ENCODE measurements at places on chromosomes 12 and 14. TPM values are rescaled to one million over a fixed set of nuclear protein-coding genes. Genes with fewer than 3 reads are reported as not detected.
A peak's percentile ranks its signal among the peaks of the same experiment; 100 is the strongest.

Gene INSM2
- total RNA-seq = 0.11 TPM

Gene SIRT4
- 2.3 TPM for total RNA-seq

Gene CCDC198
- 2.0 TPM for total RNA-seq

Gene FGF6
- 0.74 TPM for total RNA-seq

Gene BDKRB1
- 3.0 TPM for total RNA-seq

Gene TAS2R20
- 23.7 TPM for total RNA-seq

Gene ANKRD33
- total RNA-seq = not detected

Gene GARIN6
- total RNA-seq = not detected

Gene CLMN
- 11.1 TPM for total RNA-seq

Gene CHMP4A
- 22.5 TPM for total RNA-seq

Gene RIMKLB
- total RNA-seq = 99.1 TPM

Gene CKAP4
- 93.3 TPM for total RNA-seq

Gene LLPH
- total RNA-seq = 9.7 TPM

Gene RND1
- total RNA-seq = 0.53 TPM

Gene AKAP5
- total RNA-seq = 5.6 TPM

- no peak for DNase-seq
Measured at GRCh38 chr12:52216100-52216499, 16.9 kb upstream of the KRT7 start.

DNA sequence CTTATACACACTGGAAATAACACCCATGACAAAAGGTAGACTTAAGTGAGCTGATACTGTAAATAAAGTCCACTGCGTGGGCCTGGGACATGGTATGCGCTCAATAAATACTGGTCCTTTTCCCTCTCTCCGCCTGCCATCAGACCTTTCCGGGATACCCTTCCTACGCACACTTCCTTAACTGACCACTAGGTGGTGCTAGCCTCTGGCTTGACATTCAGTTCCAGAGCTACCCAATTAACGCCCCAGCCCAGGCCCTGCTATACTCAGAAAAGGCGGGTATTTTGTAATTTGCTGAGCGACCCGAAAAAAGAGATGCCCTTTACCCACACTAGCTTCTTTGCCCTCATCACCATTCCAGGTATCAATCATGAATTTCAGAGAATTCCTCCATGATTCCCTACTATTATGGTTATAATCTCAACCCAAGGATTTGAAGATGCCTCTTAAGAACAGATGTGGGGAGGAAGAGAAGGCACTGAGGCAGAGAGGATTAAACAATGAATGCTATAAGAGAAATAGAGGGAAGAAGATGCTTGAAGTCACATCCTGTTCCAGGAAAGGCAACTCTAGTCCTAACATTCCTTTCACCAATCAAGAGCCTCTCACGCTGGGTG, 3.9 kb upstream of the LRP1 start:
- no peak for DNase-seq

DNA sequence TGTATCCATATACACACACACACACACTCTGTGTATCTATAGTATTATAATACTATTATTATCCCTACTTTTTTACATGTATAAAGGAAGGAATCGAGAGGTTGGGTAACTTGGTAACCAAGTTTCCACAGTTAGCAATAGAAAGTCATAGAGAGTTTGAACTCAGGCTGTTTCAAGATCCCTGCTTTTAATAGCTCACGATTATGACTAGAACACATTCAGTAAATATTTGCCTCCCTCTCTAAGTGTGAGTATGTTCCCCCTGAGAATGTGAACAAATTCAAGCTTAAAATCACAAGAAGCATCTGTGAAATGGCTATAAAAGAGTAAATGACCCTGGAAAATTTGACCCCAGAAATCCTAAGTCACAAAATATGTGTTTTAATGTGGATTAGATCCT, 11.0 kb upstream of the REP15 start:
- DNase-seq = no peak

- no peak for DNase-seq
Measured at GRCh38 chr12:108846290-108846701, 11.1 kb downstream of the SSH1 start.

DNA sequence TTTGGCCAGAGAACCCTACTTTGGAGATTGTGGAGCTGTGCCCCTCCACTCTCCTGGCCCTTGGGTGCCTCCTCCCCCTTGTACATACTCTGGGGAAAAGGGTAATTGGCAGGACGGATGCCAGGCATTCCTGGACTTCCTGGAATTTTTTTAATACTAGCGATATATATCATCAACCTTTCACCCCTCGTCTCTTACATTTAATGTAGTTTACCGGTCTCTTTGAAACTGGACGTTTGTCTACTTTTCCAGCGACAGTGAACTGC, 767 bp upstream of the CRY1 start:
- no peak for DNase-seq

DNA sequence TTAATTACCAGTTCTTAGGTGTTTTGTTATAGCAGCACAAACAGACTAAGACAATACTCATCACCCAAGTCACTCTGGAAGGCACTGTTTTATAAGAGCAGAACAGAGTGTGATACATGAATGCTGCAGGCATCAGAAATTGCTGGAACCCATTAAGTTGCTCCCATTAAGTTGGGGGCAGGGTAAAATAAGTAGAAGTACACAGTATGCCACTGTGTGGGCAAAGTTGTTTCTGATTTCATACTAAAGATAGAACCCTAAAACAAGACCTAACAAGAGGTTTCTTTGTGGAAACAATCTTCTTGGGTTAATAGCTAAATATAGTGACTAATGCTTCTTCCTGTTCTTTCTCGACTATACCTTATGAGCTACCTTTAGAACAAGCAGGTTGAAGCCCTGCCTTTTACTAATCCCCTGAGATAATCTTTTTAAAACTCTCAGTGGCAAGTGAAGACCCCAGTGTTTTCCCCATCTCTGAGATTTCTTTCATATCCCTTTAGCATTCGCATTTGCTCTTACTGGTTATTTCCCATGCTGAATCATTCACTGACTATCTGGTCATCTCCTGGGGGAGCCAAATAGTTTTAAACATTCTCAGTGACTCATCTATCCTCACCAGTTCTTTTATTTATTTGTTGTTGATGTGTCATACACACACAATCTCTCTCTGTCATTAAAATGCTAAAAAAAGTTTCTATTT, 52.3 kb downstream of the SOCS2 start:
- peak; percentile 47 for DNase-seq

DNA sequence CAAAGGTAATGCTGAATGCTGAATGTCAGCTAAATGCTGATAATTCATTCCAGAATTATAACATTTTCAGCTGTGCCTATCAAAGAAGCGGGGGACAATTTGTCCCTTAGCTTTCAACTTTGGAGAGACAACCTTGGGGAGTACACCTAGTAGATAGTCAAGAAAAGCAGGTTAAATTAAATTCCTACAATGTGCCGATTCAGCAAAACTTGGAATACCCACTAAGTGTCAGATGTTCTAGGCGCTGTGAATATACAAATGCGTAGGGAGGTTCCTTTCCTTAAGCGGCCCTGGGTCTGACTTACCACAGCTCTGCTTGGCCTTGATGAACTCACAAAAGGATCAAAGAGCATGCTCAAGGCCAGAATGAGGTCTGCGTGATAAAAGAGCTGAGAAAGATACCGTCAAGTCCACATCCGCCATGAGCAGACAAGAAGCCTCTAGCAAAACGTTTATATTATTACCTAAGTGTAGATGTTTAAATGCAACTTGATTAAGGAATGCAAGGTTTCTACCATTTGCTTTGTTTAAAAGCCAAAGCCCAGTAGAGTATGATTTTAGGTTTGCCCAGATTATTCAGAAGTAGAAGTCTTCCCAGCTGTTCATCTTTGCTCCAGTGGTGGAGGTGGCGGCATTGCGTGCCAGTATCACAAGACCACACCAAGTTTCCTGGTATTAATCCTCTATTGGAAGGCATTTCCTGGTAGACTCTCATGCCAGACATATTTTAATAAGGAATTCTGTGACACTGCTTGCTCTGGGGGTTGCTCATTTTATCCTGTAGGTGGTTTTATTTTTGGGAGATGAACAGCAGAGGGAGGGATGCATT, 368.6 kb downstream of the DPF3 start:
- no peak for DNase-seq

DNA sequence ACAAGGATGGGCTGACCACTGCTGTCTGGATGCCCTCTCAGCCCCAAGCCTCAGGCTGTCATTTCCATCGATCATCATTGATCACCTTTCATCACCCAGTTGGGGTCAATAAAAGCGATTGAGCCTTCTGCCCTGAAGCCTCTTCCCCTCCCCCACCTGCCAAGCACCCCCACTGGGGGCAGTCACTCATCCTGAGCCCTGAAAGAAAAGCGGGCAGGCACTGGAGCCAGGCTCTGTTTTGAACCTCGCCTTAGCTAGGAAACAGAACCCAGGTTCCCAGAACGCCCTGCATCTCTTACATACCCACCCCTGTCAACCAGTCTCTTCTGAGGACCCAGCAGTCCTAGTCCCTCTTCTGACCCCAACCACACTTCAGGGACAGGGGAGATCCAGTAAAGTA, 5.8 kb downstream of the SMUG1 start:
- no peak for DNase-seq

GRCh38 chr14:59997449-59997848, 77.5 kb downstream of the LRRC9 start:
- no peak for DNase-seq

GRCh38 chr12:123388951-123389559, 5.1 kb downstream of the KMT5A start:
- DNase-seq = no peak

GRCh38 chr14:61530896-61531295, 164.4 kb upstream of the HIF1A start:
- DNase-seq = no peak

GRCh38 chr14:57833323-57833722, 32.6 kb downstream of the SLC35F4 start:
- DNase-seq = no peak

- no peak for DNase-seq
Measured at GRCh38 chr14:58792416-58792815, 154.7 kb downstream of the DACT1 start.

DNA sequence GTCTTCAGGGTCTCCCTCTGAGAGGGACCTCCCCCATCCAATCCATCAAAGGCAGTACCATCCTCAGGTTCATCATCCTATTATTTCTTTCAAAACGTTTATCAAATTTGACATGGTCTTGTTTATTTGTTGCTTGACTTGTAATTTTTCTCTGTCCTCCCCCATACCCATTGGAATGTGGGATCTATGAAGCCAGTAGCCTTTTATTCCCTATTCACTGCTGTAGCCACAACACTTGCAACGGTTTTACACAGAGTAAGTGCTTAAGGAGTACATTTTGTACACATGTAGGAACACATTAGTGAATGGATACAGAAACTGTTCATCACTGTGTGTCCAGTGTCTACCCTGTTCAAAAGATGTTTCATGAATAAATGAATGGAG, 41.5 kb downstream of the IGF1 start:
- DNase-seq = no peak

DNA sequence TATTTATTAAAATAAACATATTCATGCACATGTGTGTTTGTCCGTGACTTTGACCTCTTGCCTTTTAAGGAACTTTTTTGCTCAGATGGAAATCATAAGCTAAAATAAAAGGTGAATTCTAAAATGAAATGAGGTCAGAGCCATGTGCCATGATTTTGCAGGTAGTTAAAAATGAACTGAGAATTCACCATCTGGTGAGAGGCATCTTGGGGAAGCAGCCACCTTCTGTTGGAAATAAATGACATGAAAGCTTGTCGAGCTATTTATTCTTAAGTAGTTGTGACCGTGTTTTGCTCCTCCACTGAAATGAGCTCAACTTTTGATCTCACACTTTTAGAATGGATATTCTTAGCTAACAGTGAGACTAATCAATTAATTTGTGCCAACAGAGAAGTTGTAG, 56.8 kb upstream of the CNOT2 start:
- no peak for DNase-seq

DNA sequence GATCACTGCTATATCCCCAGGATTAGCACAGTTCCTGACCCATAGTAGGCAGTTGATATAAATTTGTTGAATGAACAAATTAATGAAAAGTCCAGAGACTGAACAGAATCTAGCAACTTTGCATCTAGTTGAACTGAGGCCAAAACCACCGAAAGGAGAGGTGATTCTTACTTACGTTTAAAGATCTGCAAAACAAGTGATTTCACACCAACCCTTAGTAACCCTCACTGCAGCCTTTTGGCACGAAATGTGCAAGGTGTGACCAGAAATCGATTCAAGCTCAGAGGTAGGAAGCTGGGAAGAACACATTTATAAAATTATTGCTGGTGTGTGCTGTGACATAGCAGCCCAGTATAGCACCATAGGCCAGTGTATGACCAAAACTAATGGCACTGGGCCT, 70.8 kb downstream of the SUDS3 start:
- DNase-seq = no peak

- no peak for DNase-seq
Measured at GRCh38 chr12:42968426-42968825, 378.9 kb upstream of the PRICKLE1 start.

DNA sequence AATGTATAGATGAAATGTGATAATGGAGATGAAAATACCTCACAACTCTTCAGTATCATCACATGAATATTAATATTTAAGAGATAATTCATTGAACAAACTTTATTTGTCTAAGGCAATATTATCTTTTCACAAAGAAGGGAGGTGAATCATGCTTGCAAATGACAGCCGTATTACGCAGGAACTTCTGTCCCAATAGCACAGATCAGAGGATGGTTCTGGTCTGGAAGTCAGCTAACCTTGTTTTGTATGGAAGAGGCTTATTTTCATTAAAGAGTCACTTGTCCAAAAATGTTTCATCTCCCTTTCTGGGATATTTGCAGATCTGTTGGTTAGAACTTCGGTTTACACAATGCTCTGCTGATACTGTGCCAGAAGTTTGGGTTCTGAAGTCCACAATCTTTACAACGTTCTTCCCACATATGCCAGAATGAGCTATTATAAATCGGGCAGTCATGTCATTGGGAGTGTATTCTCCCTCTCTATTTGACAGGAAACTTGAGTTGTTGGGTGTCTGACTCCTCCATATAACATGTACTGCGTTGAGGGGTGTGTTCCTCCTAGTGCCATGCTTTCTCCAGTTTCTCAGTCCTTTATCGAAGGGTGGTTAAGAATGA, 29.8 kb downstream of the YY1 start:
- DNase-seq = no peak

DNA sequence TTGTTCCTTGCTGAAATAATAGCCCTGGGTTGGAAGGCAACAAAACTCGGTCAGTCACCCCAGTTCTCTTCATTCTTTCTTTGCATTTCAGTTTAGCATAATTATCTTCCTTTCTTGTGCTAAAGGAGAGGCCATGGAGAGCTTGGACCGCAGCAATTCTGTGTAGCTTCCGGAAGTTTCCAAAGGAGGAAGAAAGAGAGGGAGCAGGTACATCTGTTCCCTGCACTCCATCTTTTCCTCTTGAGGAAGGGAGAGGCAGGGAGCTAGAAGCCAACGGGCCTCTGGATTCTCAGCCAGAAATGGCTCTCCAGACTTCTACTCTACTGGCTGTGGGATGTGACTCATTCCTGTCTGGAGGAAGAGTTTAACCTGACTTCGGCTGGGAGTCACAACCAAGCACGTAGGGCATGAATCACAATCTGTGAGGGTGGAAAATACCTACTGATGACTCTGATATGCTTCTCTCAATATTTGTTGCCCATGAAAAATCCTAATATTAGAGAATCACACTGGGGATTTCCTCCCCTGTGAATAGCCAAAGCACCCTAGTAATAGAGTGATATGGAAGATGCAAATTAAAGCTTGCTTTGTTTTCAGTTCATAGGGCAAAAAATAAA, 17.0 kb downstream of the ANO6 start:
- no peak for DNase-seq
